ENCODE measurements at places on chromosomes 3 and 15.
A peak's percentile ranks its signal among the peaks of the same experiment; 100 is the strongest.

DNA sequence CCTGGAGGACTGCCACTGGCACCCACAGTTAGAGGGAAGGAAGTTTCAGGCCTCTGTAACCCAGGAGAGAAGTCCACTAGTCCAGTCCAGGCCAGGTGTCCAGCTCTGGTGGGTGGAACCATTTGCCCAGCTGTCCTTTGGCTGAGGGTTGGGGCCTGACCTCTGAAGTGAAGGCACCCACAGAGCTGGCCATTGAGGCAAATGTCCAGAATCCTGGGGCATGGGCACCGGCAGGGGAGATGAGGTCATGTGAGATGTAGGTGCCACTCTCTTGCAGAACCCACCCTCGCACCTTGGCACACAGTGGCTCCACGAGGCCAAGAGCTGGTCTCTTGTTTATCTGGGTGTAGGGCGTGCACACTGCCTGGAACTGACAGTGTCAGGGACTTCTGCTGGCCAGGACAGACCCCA, 162.8 kb downstream of the SMAD6 start:
- no peak for DNase-seq

DNA sequence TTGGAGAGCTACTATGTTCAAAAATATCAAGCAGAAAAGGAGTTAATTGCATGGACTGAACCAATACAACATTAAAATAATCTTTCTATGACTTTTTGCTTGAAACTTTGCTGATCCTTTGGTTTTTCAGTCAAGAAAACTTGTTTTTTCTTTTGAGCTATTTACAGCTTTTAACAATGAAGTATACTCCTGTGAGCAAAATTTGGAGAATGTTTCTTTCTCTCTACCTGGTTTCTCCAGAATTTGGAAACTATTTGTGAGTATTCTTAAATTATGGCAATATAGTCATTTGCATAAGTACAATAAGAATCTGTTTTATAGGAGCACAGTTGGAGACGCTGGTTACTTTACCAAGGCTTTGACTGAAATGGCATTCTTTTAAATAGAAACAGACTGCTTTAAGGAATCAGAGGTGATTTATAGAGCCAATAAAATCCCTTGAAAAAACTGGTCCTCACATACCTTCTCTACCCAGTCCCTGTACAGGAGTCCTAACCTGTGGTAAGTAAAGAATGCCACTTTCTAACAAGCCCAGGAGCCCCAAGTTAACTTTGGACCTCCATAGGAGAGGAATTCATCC, 127.4 kb downstream of the PLCH1 start:
- DNase-seq = no peak

GRCh38 chr3:164417955-164418354, 660.3 kb downstream of the SI start:
- DNase-seq = no peak

DNA sequence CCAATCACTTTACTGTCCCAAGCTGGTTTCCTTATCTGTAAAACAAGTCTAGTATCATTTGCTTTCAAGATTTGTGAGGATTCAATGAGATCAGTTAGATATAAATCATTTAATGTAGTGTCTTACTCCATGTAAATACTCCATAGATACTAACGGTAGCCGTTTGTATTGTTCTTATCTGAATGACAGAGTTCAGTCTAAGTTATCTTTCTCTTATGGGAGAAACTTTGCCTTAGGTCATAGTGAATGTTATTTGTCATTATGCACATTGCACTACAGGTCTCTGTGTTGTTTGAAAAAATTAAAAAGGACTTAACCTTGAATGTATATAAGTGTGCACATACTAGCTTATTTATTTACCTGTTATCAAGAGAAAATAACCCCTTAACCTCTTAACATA, 44.7 kb downstream of the MBNL1 start:
- no peak for DNase-seq

DNA sequence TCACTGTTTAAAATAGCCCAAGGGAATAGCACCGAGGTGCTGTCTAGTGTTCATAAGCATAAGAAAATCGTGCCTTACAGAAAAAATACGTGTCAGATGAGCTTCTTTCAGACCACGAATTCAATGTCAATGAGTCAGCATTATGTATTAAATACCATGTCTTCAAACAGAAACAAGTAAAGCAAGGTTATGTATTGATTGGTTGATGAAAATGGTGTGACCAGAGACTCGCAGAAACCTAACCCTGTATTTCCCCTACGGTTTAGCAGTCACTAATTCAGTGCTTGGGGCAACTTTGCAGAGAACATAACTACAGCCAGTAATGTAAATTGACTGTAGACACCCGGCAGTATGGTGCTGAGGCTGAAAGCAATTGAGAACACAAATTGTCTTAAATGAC, 307.7 kb downstream of the IL5RA start:
- no peak for DNase-seq

- no peak for DNase-seq
These were observed 521.5 kb downstream of the GRM7 start for GRCh38 chr3:7382293-7383010.

DNA sequence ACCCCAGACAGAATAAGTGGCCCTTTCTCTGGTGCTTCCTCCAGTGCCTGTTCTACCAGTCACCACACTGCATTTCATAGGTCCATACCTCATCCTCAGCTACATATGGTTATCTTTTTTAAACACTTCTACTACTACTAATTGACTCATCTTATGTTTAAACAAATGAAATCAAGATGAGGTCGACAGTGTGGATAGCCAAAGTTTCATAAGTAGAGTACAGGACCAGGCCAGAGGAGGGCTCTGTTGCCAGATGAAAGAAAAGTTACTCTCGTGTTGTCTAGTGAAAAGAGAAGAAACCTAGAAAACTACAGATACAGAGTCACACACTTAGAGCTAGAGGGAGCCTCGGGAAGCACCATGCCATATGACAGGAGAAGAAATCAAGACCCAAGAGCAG, 296.1 kb downstream of the VPS13C start:
- no peak for DNase-seq

- no peak for DNase-seq
These were observed 23.9 kb upstream of the CTNNB1 start for GRCh38 chr3:41175365-41175764.

- DNase-seq = no peak
These were observed 288.9 kb downstream of the EFHB start for GRCh38 chr3:19645093-19645492.

DNA sequence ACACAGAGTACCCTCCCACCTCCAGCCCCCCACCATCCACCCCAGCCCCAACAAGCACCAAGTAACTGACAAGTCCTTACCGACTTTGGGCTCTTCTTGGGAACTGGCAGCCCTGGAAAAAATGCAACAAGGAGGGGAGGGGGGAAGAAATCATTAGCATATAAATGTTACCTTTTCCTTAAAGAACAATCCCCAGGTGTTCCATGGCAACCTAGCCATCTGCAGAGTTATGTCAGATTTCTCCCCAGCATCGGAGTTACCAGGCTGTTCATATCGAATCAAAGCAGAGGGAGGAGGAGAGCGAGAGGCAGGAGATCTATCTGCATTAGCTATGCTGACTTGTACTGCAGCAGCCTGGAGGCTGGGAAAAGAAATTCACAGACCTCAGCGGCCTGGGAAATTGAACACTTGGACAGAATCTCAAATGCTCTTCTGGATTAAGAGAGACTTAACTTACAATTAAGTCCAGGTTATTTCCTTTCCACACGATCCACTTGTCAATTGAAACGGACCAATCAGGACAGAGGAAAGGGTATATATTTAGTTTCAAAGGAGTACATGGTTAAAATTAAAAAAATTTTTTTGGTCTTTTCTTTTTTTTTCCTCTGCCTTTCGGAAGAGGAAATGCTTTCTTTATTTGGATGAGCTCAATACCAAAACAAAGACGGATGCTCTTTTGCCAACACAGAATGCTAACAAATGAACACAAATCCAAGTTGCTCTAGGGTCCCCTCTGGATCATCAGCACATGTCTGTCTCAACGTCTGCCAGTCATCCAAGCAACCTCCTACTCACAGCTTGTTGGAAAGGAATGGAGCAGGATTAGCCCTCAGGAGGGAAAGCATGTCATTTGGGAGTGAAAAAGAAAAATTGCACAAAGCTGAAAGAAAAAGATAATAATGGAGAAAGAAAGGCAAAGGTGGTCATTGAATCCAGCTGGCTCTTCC, 637.1 kb downstream of the MAGI1 start:
- DNase-seq = no peak

DNA sequence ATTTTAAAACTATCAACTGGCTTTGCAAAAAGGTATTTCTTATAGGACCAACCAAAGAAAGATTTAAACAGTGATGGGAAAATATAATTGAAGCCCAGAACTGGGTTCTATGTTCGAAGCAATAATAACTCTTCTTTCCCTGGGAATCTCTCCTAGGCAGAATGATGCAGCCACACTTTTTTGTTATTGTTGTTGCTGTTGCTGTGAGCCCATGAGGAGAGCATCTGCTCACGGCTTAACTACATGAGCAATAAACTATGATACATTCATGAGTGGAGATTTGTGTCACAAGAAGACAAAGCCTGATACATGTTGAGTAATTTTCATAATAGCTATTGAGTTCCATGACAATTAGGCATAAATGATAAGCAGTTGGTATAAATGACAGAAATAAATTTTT, 80.5 kb downstream of the CRTC3 start:
- DNase-seq = peak; percentile 37

- DNase-seq = no peak
These were observed 4.2 kb downstream of the PLCL2 start for GRCh38 chr3:16888785-16889607.

GRCh38 chr3:154602241-154602640, 172.3 kb upstream of the GPR149 start:
- DNase-seq = no peak

- DNase-seq = no peak
These were observed 22.8 kb downstream of the ESYT3 start for GRCh38 chr3:138456961-138457862.

DNA sequence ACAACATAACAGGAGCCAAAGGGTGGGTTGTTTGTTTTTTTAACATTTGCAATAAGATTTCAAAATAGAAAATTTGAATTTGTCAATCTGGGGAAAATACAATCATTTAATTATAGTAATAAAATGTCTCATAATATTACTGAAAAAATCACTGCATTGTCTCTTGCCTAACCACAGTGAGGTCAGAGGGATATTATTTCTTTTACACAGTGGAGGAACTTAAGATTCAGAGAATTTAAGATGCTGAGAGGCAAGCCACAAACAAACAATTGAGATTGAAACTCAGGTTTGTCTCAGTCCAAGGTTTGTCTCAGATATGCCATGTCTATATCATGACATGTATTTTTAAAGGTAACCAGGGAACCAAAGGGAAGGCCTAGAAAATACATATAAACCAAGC, 428.7 kb downstream of the FOXP1 start:
- DNase-seq = no peak

GRCh38 chr15:71079208-71080044, 35.8 kb upstream of the THSD4 start:
- DNase-seq = peak; percentile 90

GRCh38 chr15:91627473-91628278, 225.8 kb upstream of the SLCO3A1 start:
- no peak for DNase-seq

DNA sequence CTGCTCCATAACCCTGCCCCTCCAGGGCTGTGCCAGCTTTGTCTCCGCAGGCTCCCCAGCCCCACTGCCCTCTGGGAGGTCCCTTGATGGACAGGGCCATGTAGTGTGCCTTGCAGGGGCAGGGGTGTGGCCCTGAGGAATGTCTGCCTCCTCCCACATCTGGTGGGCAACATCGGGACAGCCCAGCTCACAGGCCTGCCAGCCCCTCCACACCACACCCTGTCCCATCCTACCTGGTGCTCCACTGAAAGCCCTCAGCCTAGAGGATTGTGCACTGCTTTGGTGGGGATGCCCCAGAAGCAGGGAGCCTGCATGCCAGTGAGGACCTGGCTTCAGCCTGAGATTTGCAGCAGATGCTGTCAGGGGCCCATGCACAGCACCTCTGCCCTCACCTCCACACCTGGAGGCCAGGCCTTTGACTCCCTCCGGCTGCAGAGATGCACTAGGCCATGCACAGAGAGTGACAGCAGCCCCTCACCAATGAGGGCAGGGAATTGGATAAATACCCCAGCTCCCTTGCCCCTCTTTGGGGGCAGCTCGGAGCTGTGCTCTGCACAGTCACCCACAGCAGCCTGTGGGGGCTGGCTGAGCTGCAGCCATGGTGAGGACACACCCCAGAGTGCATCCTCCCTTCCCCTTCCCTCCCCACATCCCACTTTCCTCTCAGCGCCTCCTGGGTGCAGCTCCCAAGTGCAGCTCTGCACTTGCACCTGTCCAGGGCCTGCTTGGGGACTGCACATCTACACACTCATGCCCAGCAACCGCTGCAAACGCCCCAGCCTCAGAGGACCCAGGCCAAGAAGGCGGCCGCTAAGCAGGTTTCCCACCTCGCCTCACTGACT, 2.7 kb downstream of the C3orf22 start:
- no peak for DNase-seq
